ENCODE measurements at places on chromosomes 12 and 14.

DNA sequence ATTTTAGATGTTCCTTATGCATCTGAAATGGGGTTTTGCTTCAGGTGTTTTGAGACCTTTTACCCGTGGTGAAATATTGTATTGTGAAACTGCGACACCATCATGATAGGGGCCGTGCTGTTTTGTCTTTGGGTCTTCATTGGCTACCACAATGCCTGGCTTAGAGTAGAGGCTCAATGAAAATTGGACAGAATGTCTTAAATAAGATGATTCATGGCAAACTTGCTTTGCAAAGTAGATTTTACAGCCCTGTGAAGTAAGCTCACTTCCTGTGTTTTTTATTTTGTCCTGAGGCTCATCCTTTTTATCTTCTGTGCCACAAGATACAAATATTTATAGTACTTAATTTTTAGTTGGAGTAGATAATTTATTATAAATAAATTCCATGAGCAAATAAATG, 111.3 kb upstream of the FRMD6 start:
- DNase-seq: no peak

GRCh38 chr12:102522768-102523167, 42.4 kb upstream of the IGF1 start:
- DNase-seq: no peak

- no peak for DNase-seq
These were observed 3.6 kb upstream of the PLXNC1 start for GRCh38 chr12:94144781-94145180.

GRCh38 chr12:101045486-101046464, 164.3 kb downstream of the SLC5A8 start:
- no peak for DNase-seq

DNA sequence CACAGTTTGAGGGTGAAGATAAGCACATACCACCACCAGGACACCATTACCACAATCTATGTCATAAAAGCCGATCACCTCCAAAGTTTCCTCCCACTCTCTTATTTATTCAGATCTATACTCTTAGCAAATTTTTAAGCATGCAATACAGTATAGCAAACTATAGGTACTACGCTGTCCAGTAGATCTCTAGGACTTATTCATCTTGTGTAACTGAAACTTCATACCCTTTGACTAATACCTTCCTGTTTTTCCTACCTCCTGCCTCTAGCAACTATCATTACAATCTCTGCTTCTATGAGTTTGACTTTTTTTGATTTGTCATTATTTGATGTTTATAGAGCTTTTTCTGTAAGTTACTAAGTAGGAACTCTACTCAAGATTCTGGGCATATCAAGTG, 84.5 kb upstream of the MANSC4 start:
- no peak for DNase-seq

DNA sequence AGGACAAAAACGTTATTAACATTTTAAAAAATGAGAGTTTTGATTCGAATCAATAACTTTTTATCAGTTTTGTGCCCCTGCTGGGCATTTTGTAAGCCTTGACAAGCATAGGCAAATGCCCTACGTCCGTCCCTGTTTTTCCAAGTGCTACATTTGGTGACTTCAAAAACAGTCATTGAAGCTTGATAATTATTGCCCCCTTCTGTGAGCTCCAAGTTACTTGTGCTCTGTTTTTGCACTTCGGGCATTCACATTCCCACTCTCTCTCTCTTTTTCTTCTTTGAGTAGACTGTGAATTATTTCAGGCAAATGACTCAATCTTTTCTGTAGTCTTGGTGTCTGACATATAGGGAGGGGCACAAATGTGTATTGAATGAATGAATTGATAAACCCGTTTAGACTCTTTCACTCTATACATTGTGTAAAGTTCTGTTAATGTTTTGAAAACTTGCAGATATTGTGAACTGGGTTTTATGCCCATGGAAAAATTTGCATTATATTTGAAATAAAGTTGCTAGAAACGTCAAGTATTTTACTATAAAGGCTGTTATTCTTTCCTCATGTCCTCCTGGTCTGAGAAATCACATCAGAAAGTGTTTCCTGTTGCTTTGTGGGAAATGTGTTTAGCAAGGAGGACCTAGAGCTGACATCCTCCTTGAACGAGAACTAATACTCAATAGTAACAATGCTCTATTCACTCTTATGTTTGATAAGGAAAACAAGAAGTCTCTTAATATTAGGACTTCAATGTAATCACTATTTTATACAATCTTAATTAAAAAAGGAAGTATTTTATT, 1.4 kb downstream of the APAF1 start:
- DNase-seq: no peak

GRCh38 chr14:80315681-80316080, 104.4 kb upstream of the DIO2 start:
- DNase-seq: no peak

GRCh38 chr14:101217616-101218371, 314.3 kb upstream of the RTL1 start:
- no peak for DNase-seq

GRCh38 chr12:28232211-28232928, 42.1 kb downstream of the CCDC91 start:
- DNase-seq: no peak

- no peak for DNase-seq
These were observed 16.1 kb upstream of the IFNG start for GRCh38 chr12:68175557-68176061.

GRCh38 chr12:13443498-13443897, 247.0 kb downstream of the EMP1 start:
- DNase-seq: no peak

DNA sequence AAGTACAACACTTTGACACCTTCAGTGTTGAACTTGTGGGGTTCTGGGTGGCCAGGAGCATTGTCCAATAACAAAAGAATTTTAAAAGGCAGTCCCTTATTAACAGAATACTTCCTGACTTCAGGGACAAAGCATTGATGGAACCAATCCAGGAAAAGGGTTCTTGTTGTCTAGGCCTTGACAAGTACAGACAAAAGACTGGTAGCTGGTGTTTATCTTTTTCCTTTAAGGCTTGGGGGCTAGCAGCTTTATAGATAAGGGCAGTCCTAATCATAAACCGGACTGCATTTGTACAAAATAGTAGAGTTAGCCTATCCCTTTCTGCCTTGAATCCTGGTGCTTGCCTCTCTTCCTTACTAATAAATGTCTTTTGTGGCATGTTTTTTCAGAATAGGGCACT, 27.4 kb downstream of the FAM177A1 start:
- DNase-seq: no peak

DNA sequence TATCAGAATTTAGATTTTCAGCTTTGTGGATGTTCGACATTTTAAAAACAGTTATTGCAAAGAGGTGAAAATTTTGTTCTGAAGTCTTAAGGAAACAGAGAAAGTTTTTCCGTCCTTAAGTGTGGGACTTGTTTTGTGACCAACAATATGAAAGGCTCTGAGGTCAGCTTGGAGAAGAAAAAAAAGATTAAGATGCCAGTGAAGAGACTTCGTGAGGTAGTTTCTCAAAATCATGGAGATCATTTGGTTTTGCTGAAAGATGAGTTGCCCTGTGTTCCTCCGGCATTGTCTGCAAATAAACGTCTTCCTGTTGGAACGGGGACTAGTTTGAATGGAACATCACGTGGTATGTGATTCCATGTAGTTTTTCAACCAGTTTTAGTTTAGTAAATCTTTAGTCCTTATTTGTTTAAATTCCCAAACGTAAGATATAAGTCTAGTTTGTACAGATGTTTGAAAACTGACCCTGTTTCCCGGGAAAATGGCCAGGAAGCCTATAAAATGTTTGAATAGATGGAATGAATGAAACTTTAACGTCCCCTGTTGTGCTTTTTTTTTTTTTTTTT, 682 bp downstream of the KIAA0586 start:
- DNase-seq: peak; percentile 23

- DNase-seq: no peak
These were observed 26.9 kb downstream of the JAG2 start for GRCh38 chr14:105141486-105142281.

DNA sequence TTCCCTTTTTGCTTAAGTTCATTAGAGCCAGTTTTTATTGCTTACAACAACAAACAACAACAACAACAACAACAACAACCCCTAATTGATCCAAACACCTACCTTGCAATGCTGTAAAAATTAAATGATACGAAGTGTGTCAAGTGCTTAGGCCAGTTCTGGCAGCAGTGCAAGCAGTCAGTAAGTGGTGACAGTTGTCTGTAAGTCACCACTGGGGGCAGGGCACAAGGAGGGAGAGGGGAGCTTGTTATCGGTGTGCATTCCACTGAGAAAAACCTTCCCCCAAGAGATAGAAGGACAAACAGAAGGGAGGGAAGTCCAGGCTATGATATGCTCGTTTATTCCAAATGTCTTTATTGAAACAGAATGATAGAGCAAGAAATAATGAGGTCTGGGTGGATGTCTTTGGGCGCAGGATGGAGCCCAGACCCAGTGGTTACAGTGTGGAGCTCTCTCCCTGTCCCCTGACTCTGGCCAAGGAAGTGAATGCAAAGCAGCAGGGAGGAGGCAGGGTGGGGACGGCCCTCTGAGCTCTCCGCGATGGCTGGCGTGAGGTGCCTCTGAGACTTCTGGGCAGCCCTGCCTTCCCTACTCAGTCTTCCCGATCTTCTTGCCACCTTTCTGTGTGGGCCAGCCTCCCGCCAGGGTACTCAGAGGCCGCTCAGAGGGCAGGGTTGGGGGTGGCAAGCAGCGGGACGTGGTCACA, 6.5 kb downstream of the SLC22A17 start:
- no peak for DNase-seq

GRCh38 chr14:106826833-106827369, 1300.5 kb downstream of the TMEM121 start:
- no peak for DNase-seq

DNA sequence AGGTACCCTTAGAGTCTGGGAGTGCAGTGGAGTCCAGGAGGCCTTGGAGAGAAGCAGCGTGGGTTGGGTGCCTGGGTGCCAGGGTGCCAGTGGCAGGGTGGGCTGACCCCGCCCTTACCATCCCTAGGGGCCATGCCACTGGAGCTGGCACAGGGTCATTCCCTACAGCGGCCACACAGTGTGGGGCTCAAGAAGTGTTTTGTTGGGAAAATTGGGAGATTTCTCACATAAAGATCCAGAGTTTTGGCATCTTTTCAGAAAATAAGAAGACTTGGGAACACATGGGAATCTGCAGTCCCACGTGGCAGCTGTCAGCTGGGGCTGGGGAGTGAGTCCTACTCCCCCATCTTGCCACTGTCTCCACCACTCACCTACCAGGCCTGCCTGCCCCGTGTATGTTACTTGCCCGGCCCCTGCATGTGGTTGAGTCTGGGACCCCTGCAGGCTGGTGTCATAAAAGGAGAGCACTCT, 4.2 kb downstream of the VASH1 start:
- no peak for DNase-seq

DNA sequence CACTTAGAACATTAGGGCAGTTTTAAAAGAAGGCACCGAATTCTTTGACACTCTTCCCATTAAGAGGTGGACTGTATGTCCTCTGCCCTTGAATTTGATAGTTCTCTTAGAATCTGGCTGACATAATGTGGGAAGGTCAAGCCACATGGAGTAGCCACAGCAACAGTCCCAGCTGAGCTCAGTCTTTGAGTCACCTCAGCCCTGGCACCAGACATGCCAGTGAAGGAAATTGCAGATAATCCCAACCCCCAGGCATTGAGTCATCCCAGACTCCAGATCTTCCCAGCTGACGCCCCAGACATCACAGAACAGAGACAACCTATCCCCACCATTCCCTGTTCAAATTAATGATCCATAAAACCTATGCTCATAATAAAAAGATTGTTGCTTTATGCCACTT, 83.4 kb downstream of the GTF2A1 start:
- DNase-seq: no peak

DNA sequence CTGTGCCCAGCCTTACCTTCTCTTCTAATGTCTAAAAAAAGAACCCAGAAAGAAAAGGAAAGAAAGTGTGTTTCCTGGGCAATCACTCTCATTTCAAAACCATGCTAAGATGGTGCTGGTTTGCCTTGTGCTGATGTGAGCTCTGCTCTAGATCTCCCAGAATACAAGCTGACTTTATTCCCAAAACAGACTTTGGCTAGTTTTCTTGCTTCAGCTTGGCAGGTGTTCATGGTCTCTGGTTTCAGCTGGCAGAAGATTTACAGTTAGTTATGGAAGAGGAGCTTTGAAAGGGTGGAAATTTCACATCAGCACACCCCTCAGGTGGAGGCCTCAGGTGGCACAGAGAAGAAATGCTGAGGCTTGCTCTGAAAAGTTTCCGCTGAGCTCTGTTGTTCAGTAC, 34.4 kb downstream of the PPP1R36 start:
- no peak for DNase-seq

DNA sequence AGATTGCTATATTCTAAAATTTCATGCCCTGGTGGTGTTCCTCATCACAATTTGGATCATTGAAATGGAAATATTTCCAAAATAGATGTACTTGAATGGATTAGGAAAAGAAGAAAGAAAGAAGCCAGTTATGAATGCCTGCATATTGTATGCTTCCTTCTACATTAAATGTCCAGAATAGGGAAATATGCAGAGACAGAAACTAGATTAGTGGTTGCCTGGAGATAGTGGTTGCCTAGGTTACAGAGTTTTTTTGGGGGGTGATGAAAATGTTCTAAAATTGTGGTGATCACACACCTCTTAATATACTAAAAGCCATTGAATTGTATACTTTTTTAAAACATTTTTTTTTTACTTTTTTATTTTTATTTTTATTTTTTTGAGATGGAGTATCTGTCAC, 18.0 kb downstream of the TUBA1A start:
- DNase-seq: no peak

DNA sequence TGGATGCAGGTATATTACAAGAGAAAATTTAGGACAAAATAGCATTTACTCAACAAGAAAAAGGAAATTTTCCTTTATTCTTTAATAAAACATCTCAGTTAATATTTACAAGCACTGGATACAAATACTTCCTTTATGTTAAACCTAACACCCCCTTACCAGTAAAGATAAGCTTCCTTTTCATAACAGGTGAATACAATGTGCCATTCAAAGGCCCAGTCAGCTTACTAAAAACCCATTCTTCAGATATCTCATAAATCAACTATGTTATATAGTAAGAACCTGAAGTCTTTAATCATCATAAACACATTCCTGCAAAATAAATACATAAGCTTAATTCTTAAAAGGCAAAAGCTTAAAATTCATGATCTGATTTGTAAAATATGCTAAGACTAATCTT, 52.6 kb downstream of the LRP6 start:
- no peak for DNase-seq

- DNase-seq: no peak
These were observed 67.4 kb downstream of the MVK start for GRCh38 chr12:109640961-109641360.

- DNase-seq: no peak
These were observed 5.1 kb downstream of the TMEM179 start for GRCh38 chr14:104599446-104599845.

GRCh38 chr12:110908377-110909152, 11.8 kb downstream of the MYL2 start:
- DNase-seq: no peak

GRCh38 chr14:91375720-91376452, 41.7 kb downstream of the CCDC88C start:
- no peak for DNase-seq

- DNase-seq: no peak
These were observed 80.6 kb upstream of the DAAM1 start for GRCh38 chr14:59107819-59108218.
